ENCODE measurements at places on chromosomes 13 and 19.
A peak's percentile ranks its signal among the peaks of the same experiment; 100 is the strongest.

DNA sequence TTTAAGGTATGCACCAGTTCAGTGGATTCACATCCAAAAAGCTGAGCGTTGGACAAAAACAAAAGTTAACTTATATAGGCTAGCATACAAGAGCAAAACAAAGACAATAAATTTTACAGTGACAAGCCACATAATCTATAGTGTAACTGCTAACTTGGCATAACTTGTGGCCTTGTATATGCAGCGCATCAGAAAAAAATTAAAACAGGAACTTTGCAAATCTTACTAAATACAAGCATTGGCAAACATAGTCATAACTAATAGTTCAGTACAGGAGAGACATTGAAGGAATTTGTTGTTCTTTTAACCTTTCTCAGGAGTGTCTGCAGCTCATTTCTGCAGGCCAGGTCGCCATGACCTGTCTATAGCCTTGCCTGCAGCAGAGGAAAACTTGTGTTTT is 54.6 kb downstream of the OR10H4 start:
- DNase-seq, result no peak

GRCh38 chr19:16458391-16459341 is 13.1 kb downstream of the EPS15L1 start:
- DNase-seq, result no peak

DNA sequence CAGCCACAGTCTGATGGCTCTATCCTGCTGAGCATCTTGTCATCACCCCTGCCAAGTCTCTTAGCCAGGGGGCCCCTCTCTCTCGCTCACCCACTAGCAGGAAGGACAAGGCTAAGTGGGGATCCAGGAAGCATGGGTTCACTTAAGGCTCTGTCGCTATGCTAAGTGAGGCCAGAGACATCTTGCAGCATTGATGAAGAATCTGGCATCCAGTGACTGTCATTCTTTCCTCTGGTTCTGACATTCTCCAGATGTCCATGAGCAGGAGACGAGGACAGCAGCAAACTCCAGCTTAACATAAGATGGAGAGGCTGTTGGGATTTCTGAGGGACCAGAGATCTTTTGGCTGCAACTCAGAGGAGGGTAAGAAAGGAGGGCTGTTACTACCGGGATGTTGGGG is 230.2 kb downstream of the TSHZ3 start:
- DNase-seq, result no peak

- DNase-seq, result no peak
Observed at GRCh38 chr19:15419413-15420025, 731 bp upstream of the AKAP8L start.

GRCh38 chr19:48836089-48837017 is at the start of gene HSD17B14:
TSS of gene HSD17B14 (minus strand) at chr19:48836491. CDS start at chr19:48836411, 80 bp downstream.
- DNase-seq, result no peak

DNA sequence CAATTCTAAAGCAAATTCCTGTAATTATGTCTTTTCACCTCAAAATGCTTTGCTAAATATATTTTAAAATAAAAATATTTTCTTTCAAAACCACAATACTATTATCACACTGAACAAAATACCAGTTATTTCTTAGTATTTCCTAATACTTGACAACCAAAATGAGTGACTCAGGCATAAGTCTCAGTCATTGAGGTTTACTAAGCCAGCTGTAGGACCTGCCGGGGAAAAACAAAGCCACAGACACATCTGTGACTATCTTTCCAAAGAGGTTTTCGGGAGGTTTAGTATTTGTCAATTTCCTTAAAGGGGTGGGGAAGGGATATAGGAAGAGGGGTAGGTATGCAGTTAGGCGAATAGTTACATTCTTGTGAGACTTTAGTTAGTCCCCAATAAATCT is 3.2 kb upstream of the ZNF235 start:
- no peak for DNase-seq

- peak; percentile 36 for DNase-seq
Observed at GRCh38 chr19:17718947-17719711, at the start of gene MAP1S. TSS of gene MAP1S (plus strand) at chr19:17719480. CDS start at chr19:17719503, 23 bp downstream.

DNA sequence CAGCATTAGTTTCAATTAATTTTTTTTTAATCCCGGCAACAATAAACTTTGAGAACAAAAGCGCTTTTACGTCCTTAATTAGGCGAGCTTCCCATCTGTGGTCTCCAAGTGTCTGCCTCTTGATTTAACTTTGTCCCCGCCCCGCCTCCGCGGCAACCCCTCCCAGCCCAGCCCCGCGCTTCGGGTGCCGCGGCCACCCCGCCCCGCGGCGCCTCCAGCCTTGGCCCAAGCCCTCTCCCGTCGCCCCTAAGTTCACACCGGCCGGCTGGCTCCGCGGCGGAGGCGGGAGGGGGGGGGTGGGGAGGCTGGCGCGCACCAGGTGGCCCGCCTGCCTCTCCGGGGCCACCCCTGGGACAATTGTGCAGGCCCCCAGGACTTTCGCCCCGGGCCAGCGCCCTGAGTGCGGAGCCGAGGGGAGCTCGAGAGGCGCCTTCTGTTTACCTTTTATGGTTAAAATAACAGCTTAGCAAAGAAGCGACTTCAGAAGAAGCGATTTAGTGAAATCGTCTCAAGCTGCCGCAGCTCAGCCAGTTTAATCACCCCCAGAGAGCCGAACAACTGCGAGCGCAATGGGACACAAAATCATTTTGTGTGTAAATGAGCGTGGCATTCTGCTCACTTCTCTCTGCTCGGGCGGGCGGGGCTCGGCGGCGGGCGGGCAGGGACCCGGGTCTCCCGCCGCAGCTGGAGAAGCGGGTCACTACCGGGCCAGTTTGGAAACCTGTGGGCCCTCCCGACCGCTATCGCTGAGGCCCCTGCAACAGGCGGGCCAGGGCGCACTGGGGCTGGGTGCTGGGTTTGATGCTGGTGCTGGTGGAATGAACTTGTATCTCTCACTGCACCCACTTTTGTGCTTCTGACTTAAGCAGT is 1.4 kb downstream of the KCTD15 start:
- peak; percentile 28 for DNase-seq

GRCh38 chr13:101065329-101065728 is 351.0 kb downstream of the NALCN start:
- no peak for DNase-seq

DNA sequence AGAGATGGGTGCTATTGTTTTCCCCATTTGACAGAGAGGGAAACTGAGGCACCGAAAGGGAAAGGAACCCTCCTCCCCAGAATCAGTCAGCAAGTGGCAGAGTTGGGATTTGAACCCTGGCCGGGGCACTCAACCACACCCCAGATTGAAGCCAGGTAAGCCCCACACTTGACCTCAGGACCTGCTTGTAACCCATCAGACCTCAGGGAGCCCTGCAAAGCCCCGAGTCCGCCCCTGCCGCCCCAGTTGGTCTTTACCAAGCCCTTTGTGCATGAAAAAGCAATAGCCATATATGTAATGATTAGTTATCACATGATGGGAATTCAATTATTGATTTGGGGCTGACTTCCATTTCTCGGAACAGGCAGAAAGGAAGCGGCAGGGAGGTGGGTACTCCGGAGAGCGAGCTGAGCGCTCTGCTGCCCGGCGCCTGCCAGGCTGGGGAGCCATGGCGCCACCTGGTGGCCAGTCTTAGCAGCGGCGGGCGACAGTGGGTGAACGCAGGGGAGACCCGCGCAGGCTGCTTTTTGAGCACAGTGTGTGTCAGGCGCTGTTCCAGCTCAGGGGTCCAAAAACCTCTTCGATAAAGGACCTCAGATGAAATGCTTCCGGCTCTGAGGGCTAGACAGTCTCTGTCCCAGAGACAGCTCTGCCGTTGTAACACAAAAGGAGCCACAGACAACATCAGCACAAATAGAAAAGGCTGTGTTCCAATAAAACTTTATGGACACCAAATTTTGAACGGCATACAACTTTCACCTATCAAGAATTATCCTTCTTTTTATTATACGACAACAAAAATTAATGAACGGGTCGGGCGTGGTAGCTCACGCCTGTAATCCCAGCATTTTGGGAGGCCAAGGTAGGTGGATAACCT is 82.9 kb upstream of the CACNA1A start:
- DNase-seq, result peak; percentile 74

DNA sequence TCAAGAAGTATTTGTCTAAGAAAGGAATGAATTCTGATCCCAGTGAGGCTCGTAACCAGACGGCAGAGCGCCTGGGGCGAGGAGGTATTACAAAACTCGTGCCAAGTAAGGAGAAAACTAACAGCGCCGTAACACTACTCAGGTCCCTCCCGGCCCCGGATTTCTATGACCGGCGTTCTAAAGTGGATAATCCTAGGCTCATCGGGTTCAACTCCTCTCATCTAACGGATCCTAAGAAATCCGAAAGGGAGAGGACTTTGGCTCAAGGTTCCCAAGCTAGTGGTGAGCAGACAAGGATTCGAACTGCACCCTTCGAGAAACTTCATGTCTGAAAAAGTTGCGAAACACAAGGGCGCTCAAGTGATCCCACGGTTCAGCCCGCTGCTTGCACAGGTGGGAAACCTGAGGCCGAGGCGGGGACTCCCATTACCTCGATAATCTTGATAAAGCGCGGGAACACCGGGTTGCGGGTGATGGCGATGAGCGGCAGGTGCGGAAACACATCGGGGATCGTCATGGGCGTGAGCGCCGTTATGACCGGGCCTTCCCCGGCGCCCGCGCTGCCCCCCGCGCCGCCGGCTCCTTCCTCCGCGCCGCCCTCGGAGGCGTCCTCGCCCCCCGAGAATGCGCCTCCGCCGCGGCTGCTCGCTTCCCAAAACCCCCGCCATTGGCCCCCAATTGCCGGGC is 529 bp downstream of the LONP1 start:
- no peak for DNase-seq

DNA sequence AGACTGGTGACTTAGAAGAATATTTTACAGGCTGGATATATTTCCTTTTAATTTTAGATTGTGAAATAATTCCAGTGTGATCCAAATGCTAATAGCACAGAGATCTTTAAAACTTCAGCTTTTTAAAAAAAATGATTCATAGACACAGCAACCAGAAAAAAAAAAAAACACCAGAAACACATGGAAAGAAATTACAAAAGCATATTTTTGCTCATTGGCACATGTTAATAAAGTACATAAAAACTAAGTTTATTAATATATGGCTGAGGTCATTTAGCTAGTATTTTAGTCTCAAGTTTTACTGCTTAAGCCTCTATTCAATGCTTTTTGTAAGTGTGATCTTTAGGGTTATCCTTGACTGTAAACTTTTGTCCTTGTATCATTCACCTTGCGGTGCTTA is 577 bp downstream of the MYO16 start:
- DNase-seq, result no peak

DNA sequence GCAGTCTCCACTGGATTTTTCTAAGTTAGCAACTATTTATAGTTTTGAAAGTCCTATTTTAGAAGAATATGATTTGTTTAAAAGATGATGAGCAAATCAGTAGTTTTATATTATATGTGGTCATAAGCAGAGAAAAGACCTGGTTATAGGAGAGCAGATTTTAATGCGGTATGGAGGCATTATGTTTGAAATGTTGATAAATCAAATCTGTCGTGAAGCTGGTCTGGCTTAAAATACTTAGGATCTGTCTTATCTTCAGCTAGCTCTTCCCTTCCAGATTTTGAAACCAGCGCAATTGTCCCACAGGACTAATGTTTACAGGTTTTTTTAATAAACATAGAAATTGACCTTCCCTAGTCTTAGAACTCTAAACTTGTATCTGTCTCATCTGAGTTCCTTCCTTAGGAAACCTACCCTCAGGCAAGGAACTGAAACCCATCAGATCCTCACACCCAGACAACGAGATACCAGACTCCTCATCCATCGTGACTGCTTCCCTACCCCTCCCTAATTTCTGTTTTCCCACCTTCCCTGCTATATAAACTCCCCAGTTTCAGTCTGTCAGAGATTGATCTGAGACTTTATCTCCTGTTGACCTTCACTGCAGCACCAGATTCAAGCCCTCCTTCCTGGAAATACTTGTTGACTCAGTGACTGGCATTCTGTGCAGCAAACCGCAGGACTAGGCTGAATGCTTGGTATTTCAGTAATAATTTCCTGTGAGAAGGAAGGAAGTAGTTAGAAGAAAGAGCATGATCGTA is 37.8 kb upstream of the CXCL17 start:
- DNase-seq, result peak; percentile 50

- no peak for DNase-seq
Observed at GRCh38 chr13:44104969-44105368, 225.3 kb downstream of the LACC1 start.

DNA sequence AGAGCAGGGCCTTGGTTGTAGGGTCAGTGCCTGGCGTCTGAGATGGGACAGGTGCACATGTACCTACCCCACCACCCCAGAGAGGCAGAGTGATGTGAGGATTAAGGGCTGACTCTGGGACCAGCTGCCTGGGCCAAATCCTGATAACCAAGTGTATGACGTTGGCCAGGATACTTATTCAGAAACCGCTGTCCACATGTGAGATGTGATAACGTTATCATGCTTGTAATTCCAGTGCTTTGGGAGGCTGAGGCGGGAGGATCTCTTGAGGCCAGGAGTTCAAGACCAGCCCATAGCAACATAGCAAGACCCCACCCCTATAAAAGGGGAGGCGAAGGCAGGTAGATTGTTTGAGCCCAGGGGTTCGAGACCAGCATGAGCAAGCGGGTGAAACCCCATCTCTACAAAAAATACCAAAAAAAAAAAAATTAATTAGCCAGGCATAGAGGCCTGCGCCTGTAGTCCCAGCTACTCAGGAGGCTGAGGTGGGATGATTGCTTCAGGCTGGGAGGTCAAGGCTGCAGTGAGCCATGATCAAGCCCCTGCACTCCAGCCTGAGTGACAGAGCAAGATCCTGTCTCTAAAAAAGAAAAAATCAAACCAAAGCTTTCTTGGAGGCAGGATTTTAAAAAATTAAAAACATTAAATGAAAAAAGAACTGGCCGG is 10.0 kb downstream of the ADGRE5 start:
- DNase-seq, result peak; percentile 20

DNA sequence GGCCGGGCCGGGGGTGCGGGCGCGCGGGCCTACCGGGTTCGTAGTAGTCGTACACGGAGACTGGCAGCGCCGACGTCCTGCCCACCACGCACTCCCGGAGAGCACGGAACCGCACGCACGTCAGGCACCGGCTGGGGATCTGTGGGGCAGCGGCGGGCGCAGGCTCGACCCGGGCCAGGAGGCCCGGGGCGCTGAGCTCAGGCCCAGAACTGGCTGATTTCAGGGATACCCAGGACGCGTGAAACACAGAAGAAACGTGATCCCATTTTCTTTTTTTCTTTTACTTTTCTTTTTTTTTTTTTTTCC is 9.0 kb downstream of the F2RL3 start:
- no peak for DNase-seq

DNA sequence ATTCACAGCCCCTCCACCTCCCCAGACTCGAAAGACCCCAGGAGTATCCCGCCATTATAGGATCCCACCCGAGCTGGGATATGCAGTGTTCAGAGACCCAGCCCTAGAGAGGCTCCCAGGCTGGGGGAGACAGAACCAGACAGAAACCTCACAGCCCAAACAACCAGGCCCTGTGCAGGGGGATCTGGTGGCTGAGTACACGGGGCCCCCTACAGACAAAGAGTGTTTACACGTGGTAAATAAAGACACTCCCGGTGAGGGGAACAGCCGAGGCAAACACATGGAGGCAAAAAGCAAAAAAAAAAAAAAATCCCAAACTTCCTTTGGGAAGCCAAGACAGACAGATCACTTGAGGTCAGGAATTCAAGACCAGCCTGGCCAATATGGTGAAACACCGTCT is 25.1 kb downstream of the TINCR start:
- no peak for DNase-seq

DNA sequence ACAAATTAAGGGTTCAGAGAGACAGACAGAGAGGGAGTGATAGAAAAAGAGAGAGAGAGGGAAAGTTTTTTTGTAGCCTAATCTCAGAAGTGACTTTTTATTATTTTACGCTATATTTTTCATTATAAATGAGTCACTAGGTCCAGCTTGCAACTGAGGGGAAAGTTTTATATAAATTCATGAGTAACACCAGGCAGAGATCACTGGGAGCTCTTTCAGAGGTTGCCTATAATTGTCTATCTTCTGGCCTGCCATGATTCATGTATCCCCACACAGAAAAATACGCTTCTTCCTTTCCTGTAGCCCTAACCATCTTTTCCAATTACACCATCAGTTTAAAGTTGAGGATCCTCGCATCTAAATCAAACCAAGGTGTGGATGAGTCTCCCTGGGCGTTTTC is 467.9 kb downstream of the SLITRK1 start:
- DNase-seq, result no peak
